PC-9 (cell line): ENCODE measurements at places on chromosomes 2 and 18.
A peak's percentile ranks its signal among the peaks of the same experiment; 100 is the strongest.

GRCh38 chr2:193980599-193980998 is 1676.4 kb upstream of the SLC39A10 start:
- DNase-seq, result no peak

DNA sequence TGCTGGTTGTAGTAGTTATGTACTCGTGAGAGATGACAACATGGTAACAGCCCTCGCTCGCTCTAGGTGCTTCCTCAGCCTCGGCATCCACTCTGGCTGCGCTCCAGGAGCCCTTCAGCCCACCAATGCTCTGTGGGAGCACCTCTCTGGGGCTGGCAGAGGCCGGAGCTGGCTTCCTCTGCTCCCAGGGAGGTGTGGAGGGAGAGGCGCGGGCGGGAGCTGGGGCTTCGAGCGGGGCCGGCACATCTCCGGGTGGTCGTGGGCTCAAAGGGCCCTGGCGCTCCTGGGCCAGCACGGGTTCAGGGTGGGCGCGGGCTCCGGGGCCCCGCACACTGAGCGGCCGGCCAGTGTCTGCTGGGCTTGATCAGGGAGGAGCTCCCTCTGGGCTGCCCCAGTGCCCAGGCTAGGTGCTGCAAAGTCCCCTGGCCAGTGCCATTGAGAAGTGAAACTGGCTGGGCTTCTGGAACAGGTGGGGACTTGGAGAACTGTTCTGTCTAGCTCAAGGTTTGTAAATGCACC is 1012.1 kb downstream of the CNTNAP5 start:
- no peak for DNase-seq

DNA sequence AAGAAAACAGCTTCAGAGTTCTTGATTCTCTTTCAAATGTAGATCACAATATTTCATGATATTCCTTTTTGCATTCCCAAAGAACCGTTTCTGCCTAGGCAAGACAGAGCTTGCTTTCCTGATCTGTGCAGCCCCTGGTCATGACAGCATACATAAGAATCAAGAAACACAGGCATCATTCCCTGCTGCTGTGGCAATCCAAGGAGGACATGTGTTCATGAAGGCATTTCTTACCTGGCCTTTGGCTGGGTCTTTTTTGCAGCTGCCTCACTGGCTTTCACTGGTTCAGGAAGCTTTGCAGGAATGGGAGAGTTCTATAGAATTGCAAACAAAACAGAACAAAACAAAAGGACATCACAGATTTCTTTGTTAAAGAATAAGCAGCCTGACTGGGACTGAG is 87.6 kb upstream of the NFU1 start:
- DNase-seq, result no peak

DNA sequence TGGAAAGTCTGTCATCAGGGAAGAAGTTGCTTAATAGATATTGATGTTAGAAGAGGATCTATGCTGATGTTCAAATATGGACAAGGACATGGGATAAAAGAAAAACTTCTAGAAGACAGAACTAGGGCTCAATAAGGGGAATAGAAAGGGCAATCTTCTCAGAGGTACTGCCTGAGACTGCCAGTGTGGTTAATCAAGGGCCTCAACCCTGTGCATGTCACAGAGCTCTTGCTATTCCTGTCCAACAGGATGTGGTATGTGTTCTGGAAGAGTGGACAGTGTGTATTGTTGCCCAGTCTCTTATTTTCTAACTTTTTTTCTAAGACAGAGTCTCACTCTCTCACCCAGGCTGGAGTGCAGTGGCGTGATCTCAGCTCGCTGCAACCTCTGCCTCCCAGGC is 27.8 kb upstream of the RNF125 start:
- no peak for DNase-seq

GRCh38 chr18:58726671-58727070 is 55.4 kb downstream of the MALT1 start:
- DNase-seq, result no peak

- peak; percentile 66 for DNase-seq
These were observed 37.3 kb downstream of the PRKRA start for GRCh38 chr2:178413472-178414265.

GRCh38 chr18:49834258-49834657 is 20.9 kb upstream of the ACAA2 start:
- no peak for DNase-seq

- DNase-seq, result no peak
These were observed 301.7 kb upstream of the FSIP2 start for GRCh38 chr2:185436787-185437372.

GRCh38 chr2:15313657-15314056 is 247.5 kb downstream of the NBAS start:
- DNase-seq, result no peak

DNA sequence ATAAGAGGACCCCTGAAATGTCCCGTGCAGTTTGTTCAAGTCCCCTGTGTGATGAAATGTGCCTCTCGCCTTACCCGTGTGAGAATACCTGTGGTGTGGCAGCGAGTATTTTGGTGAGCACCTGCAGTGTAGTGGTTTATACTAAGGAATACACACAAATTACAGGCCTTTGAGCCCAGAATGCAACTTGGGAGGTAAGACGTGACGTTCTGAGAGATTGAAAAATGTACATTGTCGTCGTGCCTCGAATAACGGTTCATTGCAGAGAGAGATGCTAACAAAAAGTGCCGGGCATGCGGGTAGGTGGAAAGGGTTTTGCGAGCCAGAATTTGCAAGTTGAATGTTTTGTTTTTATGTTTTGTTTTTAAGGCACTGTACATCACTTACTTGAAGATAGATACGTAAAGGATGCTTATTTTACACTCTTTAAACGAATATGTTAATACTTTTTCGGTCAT is 867 bp downstream of the RBBP8 start:
- no peak for DNase-seq

- DNase-seq, result peak; percentile 72
These were observed at the start of gene KCNJ13 for GRCh38 chr2:232776435-232776834. KCNJ13 (minus strand) TSS chr2:232776565; CDS start chr2:232771362, 5,203 bp downstream.

DNA sequence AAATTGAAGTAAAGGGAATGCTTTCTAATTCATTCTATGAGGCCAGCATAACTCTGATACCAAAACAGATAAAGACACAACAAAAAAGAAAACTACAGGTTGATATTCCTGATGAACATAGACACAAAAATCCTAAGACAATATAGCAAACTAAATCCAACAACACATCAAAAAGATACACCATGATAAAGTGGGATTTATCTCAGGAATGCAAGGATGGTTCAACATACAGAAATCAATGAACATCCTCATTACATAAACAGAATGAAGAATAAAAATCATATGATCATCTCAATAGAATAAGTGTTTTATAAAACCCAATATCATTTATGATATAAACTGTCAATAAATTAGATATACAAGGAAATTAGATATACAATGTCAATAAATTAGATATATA is 65.7 kb downstream of the ZSWIM2 start:
- no peak for DNase-seq

DNA sequence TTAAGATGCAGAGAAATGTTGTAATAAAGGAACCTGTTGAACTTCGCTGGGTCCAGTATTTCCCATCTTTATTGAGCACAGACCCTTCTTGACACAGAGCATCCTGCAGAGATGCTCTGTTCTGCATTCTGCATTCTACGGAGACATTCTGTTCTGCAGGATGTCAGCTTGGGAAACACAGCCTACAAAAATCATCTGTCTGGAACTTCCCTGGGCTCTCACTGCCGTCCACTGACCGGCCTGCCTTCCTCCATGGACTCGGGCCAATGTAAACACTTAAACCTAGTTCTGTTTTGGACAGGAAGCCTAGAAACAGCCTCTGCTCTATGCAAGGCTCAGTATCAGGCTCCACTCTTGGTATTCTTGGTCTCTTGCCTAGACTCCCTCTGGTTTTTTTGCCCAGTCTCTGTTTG is 90.0 kb upstream of the PPP1CB start:
- DNase-seq, result peak; percentile 58

GRCh38 chr18:46160050-46160798 is 56.0 kb downstream of the HAUS1 start:
- DNase-seq, result no peak

DNA sequence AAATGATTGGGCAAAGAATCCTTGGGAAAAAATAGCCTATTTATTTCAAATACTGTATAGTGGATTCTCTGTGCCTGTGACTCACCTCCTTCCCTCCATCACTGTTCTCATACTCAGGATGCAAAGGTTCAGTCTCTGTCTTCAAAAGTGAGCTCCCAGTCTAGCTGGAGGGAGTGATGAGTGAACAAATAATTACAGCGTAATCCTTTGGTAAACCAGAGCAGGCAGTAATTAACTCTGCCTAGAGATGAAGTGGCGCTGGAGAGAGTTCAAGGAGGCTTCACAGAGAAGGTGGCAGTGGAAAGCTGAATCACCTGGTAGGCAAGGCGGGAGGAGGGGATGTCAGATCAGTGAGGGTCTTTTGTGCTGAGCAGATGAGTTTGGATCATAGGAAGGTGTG is 6.5 kb downstream of the DGUOK start:
- DNase-seq, result no peak

GRCh38 chr2:105454801-105455485 is 56.1 kb upstream of the FHL2 start:
- DNase-seq, result peak; percentile 63

- DNase-seq, result no peak
These were observed 92.3 kb downstream of the CLIP4 start for GRCh38 chr2:29207352-29208148.

- no peak for DNase-seq
These were observed 13.5 kb upstream of the C2orf15 start for GRCh38 chr2:99127981-99128380.

GRCh38 chr2:74110537-74110936 is 37.2 kb downstream of the BOLA3 start:
- DNase-seq, result no peak

GRCh38 chr2:236600892-236601291 is 31.3 kb downstream of the ACKR3 start:
- DNase-seq, result no peak

- DNase-seq, result no peak
These were observed 196.5 kb downstream of the TFCP2L1 start for GRCh38 chr2:121088251-121089165.

- no peak for DNase-seq
These were observed 18.5 kb downstream of the TRAK2 start for GRCh38 chr2:201432621-201433393.

- no peak for DNase-seq
These were observed 59.6 kb downstream of the VIL1 start for GRCh38 chr2:218478544-218478943.

DNA sequence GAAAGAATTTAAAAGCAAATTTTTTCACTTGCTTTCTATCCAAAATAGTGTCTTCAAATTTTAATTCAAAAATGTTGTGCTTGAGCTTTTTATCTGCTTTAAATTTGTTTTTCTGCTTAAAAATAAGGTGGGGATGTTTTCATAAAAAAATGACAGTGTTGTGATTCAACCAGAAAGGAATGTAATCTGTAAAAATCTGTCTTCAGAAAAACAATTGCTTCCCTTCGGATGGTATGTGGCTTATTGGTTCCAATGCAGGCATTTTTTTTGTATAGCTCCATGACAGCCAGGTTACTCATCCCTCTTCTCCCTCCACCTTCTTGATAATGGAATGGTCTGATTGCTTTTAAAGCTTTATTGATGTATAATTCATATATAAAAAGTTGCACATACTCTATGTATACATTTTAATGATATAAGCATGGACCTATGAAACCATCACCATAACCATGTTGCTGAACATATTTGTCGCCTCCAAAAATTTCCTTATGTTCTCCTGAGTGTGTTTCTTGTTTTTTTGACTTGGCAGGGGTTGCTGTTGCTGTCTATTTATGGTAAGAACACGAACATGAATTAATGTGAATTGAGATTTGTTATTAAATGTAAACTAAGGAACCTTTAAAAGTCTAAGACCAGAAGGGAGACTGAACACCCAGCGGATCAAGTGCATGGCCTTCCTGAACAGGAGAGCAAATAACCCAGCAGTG is 363.7 kb upstream of the SPHKAP start:
- no peak for DNase-seq

DNA sequence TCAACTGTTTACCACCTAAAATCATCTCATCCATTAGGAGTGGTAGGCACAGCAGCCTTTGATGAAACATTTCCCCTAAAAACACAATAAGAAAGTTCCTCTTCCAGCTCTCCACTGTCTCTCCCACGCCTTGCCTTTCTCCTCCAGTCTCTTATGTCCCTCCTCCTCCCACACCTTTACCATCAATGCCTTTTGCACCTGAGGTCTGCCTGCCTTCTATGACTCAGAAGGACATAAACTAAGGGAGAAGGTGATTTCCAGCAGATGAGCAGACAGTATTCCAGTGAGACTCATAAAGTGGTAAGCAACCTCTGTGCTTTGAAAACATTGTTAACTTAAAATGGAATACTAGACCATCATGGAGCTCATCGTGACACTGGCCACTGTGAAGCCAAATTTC is 34.2 kb upstream of the NDUFV2 start:
- DNase-seq, result peak; percentile 61

DNA sequence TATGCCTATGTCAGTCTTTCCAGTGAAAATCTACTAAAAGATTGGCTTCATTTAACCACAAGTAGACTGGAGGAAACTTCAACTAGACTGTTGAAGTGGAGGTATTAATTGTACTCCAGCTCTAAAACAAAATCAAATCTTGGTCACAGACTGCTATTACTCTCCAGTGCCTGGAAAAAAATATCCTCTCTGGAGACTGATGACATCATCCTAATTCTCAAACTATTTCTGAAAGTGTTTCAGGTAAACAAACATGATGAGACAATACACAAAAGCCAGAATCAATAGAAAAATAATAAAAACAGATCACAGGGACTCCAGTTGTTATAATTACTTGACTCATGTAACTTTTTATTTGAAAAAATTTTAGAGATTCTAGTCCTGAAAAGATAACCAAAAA is 87.7 kb upstream of the MYO3B start:
- DNase-seq, result no peak

- no peak for DNase-seq
These were observed 4.8 kb downstream of the DHRS9 start for GRCh38 chr2:169073963-169074751.

DNA sequence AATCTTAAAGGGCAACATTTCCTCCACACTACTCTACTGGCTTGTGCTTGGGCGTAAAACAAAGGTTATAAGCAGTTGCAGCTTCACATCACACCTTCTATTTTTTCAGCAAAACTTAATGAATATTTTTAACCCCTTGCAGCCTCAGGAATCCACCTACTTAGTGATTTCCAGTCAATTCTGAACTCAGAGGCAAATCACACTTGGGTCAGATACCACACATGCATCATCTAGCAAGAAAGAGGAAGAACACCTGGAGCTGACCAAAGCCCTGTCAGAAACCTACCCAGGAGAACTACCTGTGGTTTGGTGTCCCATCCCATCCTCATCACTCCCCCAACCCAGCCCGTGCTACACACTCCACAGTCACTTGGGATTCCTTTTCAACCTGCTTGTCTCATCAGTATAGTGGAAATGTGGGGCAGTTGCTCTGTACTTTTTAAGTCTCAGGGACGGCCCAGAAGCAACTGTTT is 25.5 kb downstream of the PIAS2 start:
- DNase-seq, result no peak

DNA sequence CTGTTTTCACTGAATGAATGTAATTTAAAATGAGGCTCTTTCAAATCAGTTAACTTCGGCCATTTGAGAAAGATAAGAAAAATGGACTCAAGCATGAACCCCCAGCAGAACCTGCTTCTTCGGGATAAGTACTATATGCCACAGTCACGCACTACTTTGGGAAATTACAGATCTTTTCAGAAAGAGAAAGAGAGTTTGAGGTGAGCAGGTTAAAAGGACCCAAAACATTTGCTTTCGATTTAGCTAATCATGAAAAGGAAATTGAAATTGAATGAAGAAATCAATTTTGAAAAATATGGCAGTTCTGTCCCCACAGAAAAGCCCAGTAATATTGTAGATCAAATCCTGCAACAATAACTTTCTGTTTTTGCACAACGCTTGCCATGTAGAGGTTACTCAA is 156.9 kb downstream of the GRB14 start:
- no peak for DNase-seq
